Suppressor macrophage treated with lipopolysaccharide for 4 hours (primary cell): ENCODE measurements at places on chromosomes 1 and 21.

GRCh38 chr21:18253221-18253620 is 8.6 kb downstream of the CHODL start:
- no peak for DNase-seq

GRCh38 chr1:58976294-58976693 is 192.4 kb upstream of the JUN start:
- no peak for DNase-seq

- DNase-seq, result no peak
These were observed 714.0 kb downstream of the RWDD3 start for GRCh38 chr1:95948023-95948422.

- no peak for DNase-seq
These were observed 439.0 kb upstream of the PLXNA2 start for GRCh38 chr1:208683141-208683540.

- DNase-seq, result no peak
These were observed 163.4 kb downstream of the OLFM3 start for GRCh38 chr1:101833312-101833711.

- DNase-seq, result no peak
These were observed 160.5 kb downstream of the RASAL2 start for GRCh38 chr1:178254433-178254832.

- DNase-seq, result peak; percentile 91
These were observed 16.6 kb downstream of the AK4 start for GRCh38 chr1:65164633-65165032.

DNA sequence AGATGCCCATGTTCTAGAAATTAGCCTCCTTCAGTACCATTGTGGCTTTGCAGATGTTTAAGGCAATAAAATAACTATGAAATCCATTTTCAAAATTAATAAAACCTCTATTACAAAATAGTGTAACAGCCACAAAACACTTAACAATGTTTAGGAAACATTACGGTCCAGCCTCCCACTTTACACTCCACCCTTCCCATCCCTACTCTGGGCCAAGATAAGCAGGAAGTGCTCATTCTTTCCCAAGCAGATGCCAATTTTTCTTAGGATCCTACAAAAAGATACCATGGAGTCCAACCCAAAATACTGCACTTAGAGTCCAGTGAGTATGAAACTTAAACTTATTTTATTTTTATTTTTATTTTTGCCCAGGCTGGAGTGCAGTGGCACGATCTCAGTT is 150.8 kb downstream of the NR5A2 start:
- no peak for DNase-seq

GRCh38 chr1:153400244-153400643 is 9.4 kb upstream of the S100A8 start:
- no peak for DNase-seq

DNA sequence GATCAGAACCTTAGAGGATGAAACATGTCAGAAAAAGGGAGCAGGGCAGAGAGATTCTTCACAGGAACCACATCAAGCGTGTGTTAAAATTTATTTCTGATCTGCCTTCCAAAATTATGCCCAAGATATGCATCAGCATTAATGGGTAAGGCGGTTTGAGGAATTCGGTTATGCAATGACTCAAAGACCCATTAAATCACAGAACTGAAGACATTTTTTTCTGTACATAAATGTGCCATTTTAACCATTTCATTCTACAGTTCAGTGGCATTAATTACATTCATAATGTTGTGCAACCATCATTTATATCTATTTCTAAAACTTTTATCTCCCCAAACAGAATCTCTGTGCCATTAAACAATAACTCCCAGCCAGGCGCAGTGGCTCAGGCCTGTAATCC is 43.4 kb downstream of the CNST start:
- no peak for DNase-seq

DNA sequence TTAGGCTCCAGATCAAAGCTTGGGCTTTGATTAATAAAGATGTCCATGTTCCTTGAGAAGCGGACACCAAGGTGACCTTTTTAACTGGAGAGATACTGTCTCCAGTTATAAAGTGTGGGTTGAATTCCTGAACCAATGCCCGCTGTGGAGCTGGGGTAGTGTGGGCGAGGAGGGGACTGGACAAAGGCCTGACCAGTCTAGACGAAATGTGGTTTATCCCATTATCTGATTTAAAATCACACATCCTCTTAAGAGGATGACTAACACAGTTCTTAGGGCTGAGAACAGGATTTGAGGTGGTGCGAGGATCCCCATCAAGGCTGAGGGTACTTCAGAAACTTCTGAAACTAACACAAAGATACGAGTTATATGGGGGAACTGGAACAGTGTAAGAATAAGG is 84.5 kb upstream of the GCLM start:
- no peak for DNase-seq

DNA sequence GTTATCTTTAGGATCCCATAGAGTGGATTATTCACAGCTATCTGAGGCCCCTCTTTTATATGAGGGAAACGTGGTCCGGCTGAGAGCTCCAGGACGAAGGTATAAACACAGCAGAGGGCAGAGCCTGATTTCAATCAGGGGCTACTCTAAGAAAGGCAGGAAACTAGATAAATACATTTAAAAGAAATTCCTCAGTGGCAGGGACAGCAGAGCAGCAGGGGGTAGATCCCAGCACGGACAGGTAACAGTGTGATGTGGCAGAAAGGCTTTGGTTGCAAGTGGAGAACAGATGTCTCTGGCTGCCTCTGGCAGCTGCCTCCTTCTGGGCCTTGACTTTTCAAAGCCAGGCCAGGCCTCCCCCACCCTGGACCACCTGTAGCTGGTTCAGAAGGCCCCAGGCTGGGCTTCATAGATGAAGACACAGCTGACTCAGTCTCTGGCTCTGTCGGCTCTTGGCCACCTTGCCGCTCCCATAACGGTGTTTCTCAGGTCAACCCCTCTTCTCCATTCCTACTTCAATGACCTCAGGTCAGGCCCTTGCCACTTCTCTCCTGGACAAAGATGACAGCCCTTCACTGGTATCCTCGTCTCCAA is 43.8 kb downstream of the FAM78B start:
- DNase-seq, result no peak

- no peak for DNase-seq
These were observed 28.2 kb downstream of the WARS2 start for GRCh38 chr1:119112244-119112643.

DNA sequence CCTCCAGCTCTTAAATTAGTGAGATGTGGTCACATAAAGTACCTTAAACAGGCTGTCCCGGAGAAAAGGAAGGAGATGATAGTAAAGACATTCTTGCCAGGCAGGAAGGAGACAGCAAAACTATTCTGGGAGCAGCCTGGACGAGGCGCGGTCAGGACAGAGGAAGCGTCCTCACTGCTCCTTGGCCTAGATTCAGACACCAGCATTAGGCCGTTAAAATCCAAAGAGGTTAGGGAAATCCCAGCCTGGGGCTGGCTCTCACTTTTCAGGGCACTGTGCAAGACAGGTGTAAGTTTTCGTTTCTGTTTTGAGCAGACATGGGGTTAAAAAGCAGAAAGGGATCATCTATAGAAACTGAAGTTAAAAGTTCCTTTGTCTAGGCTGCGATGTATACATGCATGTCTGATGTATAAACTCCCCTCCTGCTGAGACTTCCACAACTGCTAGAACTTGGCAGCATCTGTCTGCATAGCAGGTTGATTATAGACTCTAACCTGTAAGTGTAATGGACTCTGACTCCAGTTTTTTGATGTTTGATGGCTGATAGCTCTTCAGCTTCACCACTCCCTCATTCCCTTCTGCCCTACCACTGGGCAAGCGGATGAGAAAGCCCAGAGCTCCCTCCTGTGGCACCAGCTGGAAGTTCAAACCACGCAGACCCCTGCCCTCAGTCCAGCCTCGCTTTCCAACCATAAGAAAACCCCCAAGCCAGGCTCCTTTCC is 21.5 kb downstream of the STPG1 start:
- peak; percentile 49 for DNase-seq

GRCh38 chr1:187928288-187928687 is 1099.5 kb downstream of the PLA2G4A start:
- no peak for DNase-seq

- peak; percentile 78 for DNase-seq
These were observed at the start of gene C1orf198 for GRCh38 chr1:230867903-230868735. C1orf198 (minus strand) TSS chr1:230868521; CDS start chr1:230868512, 9 bp downstream.

DNA sequence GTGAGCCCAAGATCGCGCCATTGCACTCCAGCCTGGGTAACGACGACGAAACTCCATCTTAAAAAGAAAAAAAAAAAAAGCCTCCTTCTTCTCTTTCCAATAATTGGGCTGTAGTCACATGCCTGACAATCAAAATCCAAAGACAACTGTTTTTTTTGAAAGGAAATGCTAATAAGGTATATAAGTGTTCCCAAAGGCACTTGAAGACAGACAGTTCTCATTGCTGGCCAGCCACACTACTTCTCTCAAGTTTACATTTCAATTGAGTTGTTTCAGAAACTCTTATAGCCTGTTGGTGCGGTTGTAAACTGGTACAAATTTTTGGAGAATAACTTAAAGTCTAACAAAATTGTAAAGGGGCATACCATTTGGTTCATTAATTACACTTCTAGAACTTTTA is 23.3 kb downstream of the GATAD2B start:
- no peak for DNase-seq

GRCh38 chr1:201088395-201088794 is 23.8 kb downstream of the CACNA1S start:
- no peak for DNase-seq

- DNase-seq, result no peak
These were observed 294.4 kb downstream of the SDCCAG8 start for GRCh38 chr1:243550276-243550675.

DNA sequence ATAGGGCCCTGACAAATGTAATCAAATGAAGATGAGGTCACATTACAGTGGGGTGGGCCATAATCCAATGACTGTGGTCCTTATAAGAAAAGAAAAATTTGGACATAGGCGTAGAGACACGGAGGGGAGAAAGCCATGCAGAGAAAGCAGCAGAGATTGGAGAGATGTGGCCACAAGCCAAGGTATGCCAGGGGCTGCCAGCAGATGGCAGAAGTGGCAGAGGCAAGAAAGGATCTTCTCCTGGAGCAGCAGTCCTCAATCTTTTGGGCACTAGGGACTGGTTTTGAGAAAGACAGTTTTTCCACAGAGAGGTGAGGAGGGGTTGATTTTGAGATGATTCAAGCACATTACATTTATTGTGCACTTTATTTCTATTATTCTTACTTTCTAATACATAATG is 355.1 kb downstream of the NPHP4 start:
- peak; percentile 16 for DNase-seq

GRCh38 chr1:227370533-227371254 is 52.4 kb upstream of the CDC42BPA start:
- no peak for DNase-seq

GRCh38 chr1:165185161-165185889 is 171.2 kb downstream of the LMX1A start:
- no peak for DNase-seq

GRCh38 chr21:24272521-24272938 is 1334.8 kb downstream of the MRPL39 start:
- DNase-seq, result no peak

DNA sequence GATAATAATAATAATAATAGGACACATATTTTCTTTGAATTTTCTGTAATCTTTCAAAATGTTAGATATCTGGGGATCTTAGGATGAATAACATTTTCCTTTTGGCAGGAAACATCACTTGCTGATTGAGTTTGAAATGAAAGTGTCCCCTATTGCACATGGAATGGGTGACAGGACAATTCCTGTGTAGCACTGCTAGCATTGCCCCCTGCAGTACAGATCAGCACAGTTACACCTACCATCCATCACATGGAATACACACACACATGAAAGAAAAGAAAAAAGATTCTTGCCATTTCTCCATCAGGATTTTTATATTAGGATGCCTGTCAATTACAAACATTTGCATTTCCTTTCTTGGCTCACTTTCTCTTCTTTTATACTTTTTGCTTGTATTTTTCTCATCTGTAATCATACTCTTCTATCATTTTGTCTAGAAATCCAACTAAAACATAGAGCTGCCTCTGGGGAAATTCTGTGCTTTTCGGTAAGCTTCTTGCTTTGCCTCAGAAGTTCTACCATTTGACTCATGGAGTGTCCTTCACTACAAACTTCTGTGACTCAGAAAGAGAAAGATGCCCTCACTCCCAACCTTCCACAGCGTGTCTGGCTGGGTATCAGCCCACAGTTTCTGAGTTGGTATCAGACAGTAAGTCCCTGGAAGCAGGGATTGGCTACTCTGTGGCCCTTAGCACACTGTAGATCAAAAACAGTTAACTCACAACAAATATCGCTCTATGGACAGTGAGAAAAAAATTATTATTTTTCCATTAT is 641.2 kb downstream of the PTPRC start:
- peak; percentile 19 for DNase-seq

- DNase-seq, result no peak
These were observed 1.3 kb downstream of the PTPRC start for GRCh38 chr1:198640174-198640573.
